ENCODE measurements at places on chromosomes 7 and 10.

GRCh38 chr10:48771234-48771633 is 86.6 kb downstream of the WDFY4 start:
- no peak for DNase-seq

DNA sequence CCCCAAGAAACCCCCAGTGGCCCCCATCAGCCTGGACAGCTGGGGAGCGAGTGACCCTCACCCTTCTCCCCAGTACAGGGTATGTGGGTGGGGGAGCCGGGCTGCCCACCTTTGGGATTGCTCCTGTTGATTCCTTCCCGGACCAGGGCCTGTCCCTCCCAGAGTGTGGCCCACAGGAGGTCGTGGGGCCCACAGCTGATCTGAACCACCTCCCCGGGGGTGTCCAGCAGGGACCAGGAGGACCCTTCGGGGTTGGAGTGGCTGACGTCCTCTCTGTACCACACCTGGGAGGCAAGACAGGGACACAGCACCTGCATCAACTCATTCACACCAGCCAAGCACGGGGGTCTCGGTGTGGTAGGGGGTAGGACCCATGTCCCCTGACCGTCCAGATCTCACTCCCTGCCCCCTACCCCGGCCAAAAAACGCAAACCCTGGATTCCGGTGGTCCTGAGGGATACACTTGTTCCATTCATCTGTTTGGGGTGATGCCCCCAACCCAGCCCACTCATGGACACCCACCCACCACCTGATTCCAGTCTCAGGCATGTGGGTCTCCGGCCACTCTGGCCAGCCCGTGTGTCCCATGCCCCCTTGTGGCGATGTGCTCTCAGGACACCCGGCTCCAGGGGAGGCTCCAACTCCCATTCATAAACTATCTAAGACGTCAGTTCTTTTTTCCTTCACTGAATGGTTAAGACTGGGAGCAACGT is 10.9 kb downstream of the TECPR1 start:
- no peak for DNase-seq

DNA sequence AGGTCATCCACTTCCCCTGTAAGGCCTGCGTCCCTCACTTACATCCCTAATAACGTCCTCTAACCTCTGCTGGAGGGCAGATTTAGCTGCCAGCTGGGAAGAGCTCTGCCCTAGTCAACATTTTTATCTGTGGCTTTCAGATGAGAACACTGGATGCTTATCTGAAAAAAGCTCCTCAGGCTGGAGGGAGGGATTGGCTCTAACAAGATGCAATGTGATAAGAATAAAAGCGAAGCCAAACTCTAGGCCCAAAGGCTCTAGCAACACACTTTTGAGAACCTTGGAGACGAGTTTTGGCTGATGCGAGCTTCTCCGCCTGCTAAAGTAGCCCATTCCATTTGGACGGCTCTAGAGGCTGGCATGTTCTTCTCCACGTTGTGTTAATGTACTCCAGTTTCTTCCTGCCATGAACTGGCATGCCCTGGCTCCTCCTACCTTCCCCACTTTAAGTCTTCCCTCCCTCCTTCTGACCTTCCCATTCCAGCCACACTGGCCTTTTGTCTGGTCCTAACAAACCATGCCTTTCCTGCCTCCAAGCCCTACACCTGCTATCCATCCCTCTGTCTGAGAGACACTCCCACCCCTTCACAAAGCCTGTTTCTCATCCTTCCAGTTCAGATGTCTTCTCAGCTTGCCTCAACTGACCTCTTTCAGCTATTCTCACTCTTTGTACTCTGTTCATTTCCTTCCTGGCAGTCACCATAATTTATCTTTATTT is 62.5 kb upstream of the ATRNL1 start:
- DNase-seq = no peak

DNA sequence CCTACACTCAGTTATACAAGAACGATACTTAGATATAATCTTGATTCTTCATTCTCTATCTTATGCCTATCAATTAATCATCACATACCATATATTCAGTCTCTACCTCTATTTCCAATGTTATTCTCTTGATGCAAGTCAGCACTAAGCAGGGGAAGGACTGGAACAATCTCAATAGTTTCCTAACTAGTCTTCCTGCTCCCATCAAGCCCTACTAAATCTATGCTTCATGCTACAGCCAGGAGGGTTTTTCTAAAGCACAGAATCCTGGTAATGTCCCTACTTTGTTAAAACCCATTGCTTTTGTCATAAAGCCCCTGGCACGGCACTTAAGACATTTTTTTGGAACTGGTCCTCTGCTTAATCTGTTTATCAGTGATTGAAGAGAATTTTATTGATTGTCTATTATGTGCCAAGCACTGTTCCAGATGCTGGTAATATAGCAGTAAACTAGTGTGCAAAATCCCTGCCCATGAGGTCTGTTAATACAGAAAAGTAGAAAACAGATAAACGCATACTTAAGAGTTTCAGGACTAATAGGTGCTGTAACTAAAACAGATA is 323.3 kb upstream of the LRRN3 start:
- DNase-seq = no peak

DNA sequence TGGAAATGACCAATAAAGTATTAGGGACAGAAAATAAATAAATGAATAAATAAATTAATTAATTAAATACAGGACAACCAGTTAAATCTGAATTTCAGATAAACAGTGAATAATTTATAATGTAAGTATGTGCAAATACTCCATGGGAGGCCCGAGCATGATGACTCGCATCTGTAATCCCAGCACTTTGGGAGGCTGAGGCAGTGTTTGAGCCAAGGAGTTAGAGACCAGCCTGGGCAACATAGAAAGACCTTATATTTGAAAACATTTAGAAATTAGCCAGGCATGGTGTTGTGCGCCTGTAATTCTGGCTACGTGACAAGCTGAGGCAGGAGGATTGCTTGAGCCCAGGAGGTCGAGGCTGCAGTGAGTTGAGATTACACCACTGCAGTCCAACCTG is 123.7 kb downstream of the CUL2 start:
- DNase-seq = no peak

DNA sequence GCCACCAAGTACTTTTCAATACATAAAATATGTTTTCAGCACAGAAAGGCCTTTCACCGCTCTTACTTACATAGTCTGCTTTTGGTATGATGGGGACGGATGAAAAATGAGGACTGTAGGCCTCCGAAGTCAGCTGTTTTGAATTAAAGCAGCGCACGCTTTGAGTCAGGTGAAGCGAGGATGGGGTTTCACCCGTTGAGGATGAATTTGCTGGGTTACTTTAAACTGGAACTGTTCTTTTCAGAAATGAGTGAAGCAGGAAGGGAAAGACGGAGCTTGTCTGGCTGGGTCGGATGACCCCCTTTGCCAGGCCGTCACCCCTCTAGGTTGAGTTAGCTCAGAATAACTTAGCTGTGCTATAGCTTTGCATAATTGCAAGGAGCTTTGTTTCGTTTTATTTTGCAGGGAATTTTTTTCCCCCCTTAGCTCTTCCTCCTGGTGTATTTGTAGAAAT is 40.0 kb downstream of the CUX1 start:
- no peak for DNase-seq

DNA sequence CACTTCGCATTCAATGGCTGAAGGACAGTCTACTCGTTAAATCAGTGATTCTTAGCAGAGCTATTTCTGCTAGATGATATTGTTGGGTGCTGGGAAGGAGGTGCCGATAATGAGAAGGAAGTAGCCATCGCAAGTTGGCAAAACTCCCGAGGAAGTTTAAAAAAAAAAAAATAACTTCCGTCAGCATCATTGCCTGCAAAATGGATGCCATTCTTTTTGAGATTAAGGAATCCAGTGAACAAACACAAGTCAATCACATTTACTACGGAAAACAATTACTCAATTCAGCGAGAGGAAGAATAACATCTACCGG is 74.4 kb upstream of the SFMBT2 start:
- DNase-seq = no peak

DNA sequence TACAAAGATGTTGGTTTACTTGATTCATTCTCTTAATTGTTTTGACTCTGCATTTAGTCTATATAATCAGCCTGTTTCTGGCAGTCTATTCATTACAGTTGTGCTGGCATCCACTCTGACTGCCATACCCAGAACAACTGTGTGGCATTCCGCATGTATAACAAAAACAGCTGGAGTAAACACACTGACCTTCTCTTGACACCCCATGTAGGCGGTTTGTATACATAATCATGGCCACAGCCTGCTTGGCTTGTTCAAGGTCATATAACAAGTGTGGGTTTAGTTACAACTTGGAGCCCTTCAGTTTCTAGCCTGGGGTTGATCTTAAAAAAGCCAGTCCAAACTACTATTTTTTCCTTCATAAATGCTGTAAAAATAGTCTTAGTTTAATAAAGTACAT is 70.9 kb downstream of the MBL2 start:
- no peak for DNase-seq

DNA sequence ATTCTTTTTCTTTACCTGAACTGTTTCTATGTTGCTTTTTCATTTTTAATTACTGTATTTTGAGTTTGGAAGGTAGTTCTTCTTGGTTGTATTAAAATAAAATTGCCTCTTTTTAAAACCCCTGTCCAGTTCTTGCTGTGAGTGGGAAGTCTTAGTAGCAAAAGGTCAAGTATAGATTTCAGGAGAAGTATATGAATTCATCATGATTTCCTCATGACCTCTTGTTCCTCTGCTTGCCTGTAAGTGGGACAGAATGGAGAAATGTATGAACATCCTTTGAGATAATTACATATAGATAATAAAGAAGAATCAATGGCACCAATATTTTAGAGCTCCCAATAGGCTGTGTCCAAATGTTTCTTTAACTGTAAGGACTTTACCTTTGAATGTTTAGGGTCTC is 126.2 kb downstream of the LRRC4 start:
- DNase-seq = no peak

DNA sequence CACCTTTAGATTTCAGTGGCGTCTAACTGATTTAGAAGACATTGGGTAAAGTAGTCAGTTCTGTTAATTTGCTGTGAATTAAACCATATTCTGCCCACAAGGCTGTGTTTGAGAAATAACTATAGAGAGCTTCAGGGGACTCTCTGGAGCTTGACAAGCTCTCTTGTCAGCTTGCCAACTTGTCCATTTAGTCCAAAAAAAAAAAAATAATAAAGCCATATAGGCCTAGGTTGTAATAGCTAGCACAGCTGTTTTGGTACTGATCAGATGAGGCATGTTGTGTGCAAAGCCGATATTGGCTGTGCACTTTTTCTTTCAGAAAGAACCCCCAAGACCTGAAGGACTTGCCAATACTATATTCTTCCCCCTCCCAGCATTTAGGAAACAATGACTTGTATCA is 20.2 kb upstream of the ZNF282 start:
- no peak for DNase-seq

DNA sequence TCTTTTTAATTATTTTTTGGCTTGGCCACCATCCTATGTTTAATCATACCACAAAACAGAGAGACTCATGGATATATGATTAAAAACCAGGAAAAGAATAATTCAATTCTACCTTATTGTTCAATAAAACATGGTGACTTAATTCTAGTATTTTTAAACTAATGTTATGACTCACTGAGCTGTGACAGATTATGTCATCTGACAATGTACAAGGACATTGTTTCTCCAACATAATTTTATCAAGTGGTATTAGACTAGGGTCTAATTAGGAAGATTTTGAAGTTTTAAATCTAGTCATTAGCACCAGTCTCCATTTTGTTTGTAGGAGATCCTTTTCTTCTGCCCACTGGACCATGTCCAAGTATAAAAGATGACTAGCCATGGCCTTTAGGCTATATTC is 199.3 kb upstream of the MDFIC start:
- no peak for DNase-seq

DNA sequence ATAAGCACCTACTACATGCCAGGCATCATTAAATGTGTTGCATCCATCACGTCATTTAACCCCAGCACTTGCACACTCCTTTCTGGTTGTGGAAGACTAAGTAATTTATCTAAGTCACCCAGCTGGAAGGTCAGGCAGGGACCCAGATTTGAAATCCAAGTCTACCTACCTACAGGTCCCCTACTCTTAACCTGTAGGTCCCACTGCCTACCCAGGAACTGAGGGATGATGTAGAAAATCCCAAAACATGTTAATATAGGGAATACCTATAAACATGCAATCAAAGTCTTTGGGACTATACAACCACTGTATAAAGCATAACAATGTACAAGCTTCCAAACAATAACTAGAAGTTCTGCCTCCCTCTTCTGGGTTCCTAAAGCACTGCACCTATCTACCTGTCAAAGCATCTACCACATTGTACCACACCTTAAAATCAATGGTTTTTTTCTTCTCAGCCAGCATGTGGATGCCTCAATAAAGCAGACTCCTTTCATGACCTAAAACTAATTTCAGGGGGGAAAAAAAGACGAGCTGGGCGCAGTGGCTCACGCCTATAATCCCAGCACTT is 5.6 kb downstream of the IL6 start:
- DNase-seq = no peak

DNA sequence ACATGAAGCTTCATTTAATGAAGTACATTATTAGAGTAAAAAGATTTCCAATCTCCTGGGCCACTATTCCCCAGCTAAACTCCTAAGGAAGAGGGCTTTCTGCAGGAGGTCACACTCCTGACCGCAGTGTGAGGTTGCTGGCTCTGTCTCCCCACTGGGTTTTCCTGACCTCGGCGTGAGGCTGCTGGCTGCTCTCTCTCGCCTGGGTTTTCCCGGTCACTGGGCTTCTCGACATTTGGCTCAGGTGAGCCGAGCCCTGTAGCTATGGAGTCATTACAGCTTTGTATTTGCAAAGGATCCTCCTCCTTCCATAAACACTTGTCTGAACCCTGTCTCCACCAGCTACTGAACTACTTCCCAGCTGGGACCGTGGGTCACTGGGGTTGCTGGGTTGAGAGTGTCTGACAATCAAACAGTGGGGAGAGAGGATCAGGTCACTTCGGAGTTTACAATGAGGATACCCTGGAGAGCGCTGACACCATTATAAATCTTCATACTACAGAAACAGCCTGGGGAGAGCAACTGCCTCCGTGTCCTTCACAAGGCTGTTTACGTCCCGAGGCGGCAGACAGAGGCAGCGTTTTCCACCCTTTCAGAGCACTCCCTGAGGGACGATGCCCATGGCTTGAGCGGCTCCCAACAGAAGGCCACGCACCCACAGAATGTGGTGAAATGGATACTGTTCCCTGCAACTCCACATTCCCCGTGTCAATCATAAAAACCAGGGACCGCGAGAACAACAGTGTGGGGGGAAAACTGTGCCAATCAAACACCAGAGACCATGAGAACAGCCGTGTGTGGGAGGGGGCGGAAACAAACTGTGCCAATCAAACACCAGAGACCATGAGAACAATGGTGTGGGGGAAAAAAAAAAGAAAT is 226.2 kb downstream of the ZMYND11 start:
- DNase-seq = no peak

DNA sequence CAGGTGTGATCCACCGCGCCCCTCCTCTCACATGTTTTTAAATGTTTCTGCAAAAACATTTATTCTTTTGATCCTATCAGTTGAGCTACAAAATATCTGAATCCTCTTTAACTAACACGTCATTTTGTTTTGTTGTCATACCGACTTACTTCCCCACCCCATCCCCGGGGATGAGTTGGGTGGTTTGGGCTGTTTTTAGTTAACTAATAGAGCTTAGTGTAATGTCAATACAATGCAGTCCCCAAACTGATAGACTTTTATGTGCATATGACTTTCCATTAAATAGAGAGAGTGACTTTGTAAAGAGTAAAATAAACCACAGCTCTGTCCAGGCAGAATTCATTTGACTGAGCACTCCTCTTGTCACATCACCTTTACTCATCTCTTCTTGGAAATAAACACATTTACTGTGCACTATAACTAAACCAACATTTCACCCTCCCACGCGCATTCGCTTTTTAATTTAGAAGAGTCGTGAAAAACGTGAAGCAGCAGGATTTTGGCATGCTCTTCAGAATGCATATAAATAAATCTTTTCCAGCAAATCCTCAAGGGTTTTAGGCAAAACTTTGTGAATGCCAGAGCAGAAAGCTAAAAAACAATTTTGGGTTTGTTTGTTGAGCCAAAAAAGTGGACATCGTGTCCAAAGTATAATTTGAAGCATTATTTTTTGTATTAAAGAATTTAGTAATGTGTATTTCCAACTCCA is 187.4 kb upstream of the MGMT start:
- no peak for DNase-seq
